NCI-H524 treated with DMSO at 0.1 percent for 48 hours (cell line): ENCODE measurements at places on chromosomes 16 and 17.

- peak; percentile 69 for DNase-seq
Measured at GRCh38 chr17:29617125-29617480, 5.6 kb downstream of the CORO6 start.

GRCh38 chr16:89401641-89402445, 88.5 kb downstream of the ANKRD11 start:
- DNase-seq, result no peak

DNA sequence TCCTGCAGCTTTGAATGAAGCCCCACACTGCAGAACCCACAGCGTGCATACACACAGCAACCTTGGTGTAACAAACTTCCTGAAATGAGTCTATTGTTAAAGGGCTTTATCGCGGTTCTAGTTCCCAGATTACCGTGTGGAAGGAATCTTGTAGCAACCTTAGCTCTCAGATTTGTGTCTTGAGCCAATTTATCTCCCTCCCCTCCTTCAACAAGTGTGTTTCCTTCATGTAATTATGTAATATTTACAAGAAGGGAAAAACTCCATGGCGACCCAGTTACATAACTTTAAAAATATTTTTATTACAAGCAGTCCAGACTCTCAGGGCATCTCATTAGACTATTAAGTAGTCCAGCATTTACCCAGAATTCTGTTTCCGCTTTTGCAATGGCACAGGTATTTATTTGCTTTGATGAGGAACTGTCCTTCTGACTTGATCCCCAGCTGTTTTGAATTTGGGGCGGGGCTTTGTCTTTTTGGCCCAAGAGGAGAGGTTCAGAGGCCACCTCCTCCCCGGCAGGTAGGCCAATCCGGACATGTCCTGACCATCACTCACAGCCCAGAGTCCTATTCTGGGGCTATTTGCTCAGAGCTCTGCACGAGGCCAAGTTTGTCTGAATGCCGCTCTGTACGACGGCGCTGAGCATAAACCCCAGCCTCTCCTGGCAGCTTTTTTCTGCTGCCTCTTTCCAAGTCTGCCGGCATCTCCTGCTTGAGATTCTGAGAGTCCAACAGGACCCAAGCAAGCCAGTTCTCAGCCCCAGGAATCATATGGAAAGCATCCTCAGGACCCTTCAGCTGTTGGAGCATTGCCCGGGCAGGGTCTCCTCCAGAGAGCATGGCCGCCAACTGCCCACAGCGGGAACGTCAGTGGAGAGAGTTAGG, 35.6 kb downstream of the CLEC16A start:
- no peak for DNase-seq

DNA sequence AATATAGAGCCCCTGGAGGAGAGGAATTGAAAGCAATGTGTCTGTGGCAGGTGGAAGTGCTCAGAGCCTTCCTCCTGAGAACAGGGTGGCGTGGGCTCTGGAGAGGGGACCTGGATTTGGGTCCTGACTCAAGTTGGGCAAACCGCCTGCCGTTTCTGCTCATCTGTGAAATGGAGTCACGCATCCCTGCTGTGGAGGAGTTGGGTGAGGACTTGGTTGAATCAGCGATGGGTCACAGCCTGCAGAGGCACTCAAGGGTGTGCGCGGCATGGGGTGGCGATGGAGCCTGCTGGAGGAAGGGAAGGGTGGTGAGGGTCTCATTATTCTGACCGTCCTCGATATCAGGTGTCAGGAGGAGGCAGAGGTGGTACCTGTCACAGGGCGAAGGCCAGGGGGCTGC, 3.1 kb downstream of the ADAD2 start:
- no peak for DNase-seq

DNA sequence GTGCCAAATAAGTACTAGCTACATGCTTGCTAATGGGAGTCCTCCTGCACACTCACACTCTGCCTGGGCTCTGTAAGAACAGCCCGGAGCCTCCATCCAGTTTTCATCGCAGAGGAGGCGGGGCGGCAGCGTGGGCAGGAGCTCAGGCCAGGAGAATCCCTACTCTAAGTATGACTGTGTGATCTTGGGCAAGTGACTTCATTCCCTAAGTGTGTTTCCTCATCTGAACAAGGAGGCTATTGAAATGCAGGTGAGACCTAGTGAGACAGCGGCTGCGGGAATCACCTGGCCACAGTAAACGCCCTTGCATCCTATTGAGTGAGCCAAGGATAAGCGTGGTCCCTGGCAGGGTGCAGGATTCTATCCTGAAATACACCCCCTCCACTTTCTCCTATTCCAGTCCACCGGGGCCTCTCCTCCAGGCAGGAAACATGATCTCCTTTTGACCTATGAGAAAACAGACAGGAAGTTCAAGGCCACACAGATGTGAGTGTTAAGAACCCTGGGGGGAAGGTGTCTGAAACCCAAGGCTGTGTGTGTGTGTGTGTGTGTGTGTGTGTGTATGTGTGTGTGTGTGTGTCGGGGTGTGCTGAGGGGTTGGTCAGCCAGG, 5.2 kb upstream of the RAI1 start:
- DNase-seq, result no peak

DNA sequence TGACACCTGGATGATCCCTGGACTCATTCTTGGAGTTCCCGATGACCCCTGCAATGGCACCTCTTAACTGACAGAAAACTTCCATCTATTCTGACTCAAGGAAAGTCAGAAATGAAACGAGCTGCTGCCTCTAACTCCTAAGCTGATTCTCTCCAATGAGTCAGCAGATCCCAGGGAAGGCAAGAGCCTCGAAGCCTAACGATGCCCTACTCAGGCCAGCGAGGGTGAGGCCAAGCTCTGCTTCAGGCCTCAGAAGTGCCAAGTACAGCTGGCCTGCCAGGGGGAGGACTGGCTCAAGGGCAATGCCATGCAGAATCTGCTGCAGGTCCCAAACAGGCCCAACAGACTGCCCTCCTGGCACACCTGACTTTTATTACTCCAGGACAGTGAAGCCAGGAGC, 36.3 kb downstream of the PLXDC1 start:
- no peak for DNase-seq

DNA sequence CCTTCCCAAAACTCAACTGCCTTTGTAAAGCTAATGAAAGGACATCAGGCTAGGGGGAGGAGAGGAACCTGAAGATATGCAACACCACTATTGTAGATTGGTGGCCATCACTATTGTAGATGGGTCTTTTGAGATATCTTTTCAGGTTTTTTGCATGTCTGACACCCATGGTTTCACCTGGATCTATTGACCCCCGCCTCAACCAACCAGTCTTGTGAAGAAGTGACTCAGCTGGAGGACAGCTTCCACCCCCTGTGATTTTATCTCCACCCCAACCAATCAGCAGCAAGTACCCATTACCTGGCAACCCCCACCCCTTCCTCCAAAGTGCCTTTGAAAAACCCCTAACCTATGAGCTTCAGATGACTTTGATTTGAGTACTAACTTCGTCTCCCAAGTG, 382.6 kb upstream of the GOT2 start:
- DNase-seq, result no peak

DNA sequence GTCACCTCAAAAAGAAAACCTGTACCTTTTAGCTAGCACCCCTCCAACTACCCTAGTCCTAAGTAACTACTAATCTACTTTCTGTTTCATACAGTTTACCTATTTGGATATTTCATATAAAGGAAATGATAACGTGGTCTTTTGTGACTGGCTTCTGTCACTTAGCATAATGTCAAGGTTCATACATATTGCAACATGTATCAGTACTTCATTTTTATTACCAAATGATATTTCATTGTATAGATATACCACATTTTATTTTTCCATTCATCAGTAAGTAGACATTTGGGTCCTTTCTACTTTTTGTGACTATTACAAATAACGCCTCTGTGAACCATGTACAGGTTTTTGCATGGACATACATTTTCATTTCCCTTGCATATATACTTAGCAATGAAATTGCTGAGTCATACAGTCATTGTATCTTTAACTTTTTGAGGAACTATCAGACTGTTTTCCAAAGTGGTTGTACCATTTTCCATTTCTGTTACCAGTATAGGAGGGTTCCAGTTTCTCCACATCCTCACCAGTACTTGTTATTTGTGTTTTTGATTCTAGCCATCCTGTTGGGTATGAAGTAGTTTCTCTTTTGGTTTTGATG, 23.7 kb downstream of the MOSMO start:
- DNase-seq, result no peak

- DNase-seq, result no peak
Measured at GRCh38 chr16:87336434-87337240, 19.4 kb upstream of the C16orf95 start.

GRCh38 chr16:23423496-23424049, 29.4 kb downstream of the COG7 start:
- no peak for DNase-seq

- DNase-seq, result no peak
Measured at GRCh38 chr17:82868715-82869131, 28.9 kb upstream of the ZNF750 start.

GRCh38 chr17:76354747-76355310, 1.1 kb upstream of the PRPSAP1 start:
- DNase-seq, result no peak

DNA sequence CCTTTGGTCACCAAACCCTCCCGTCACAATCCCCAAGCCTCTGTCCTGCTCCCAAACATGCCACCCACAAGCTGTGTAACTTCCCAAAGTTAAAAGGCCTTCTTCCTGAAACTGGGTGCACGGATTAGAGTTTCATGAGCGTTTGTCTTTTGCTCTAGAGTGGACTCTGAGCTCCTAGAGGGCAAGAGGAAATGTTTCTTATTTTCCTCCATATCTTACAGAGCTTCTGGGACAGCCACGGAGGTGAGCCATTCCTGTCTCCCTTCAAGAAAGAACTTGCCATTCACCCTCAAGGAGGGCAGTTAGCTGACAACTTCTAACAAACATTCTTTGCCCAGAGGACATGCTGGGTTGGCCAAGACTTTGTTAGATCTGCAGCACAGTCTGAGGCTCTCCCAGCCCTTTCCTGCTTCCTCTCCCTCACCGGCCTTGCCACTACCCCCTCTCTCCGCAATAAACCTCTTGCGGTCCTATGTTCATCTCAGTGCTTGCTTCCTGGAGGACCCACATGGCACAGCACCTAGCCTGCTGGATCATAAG, 2.6 kb upstream of the MYCBPAP start:
- DNase-seq, result no peak

DNA sequence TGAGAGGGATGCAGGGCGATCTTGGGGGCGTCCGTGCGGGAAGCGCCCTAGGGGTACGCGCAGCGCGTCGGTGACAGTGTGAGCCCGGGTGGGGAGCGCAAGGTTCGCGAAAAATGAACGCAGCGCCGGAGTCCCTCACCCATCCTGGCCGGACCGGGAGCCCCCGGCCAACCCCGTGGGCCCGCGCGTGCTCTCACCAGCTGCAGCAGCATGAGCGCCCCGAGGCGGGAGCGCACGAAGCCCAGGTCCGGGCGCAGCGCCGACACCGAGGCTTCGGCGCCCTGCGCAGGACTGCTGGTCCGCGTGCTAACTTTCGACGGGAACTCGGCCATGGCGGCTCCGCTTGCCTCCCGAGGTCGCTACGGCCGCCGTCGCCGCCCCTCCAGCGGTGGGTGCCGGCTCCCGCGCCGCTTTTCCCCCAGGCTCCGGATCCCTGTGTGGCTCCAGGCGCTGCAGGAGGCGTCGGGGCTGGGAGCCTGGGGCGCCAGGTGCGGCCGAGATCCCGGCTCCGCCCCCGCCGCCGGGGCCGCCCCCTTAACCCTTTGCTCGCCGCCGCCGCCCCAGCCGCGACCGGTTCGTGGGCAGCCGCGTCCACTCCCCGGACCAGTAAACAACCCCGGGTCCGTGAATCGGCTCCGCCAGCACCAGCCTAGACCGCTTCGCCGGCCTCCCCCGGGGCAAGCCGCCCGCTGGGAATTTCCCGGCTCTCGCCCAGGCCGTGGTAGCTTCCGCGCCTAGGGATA, at the start of gene PLLP:
PLLP (minus strand) TSS at position 464 of the 743 bp plus-strand sequence; CDS start at position 332, 132 bp downstream.
- no peak for DNase-seq

DNA sequence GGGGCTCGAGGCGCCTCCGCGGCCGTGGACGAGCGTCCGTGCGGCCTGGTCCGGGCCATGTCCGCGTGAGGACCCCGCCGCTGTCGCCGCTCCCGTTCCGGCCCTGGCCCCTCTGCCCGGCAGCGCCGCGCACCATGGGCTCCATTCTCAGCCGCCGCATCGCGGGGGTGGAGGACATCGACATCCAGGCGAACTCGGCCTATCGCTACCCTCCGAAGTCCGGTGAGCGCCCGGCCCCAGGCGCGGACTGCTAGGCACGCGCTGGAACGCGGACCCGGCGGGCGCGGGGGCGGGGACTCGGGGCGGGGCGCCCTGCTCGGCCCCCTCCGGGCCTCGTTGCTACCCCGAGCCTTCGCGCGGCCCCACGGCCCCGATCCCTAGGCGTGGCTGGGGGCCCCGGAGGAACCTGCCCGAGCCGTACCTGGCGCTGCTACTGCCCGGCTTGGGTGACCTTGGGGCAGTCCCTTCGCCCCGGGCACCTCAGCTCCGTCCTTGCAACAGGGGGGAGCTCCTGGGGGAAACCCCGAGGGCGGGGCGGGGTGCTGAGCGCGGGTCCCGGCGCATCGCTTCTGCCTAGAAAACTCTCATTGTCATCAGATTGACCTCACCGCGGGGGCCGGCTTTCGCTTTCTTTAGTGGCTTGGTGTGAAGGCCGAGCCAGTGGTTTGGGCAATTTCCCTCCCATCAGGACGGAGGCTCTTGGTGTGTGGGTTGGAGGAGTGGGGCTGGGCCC, 367 bp downstream of the MGRN1 start:
- DNase-seq, result no peak

- no peak for DNase-seq
Measured at GRCh38 chr17:57507828-57508227, 237.3 kb downstream of the CCDC182 start.

- DNase-seq, result no peak
Measured at GRCh38 chr17:57999496-58000017, 7.5 kb downstream of the SRSF1 start.

DNA sequence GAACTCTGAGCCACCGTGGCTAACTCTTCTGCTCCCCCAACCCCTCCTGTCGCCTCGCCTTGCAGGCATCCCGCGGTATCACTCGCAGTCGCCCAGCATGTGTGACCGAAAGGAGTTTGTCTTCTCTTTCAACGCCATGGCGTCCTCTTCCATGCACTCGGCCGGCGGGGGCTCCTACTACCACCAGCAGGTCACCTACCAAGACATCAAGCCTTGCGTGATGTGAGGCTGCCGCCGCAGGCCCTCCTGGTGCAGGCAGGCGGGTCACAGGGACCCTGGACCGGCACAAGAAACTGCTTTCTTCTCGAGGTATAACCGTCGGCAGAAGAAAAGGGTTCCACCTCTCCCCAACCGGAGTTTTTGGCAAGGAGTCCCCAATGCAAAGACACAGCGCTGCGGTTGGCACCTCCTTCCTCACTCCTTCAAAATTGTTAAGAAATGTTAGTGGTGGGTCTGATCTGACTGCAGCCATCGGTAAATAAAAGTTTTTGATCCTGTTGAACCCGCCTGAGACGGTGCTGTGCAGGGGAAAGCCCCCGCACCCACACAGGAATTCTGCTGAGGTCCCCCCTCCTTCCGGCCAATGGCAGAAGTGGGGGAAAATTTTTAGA, 2.6 kb downstream of the FOXF1 start:
- DNase-seq, result no peak

DNA sequence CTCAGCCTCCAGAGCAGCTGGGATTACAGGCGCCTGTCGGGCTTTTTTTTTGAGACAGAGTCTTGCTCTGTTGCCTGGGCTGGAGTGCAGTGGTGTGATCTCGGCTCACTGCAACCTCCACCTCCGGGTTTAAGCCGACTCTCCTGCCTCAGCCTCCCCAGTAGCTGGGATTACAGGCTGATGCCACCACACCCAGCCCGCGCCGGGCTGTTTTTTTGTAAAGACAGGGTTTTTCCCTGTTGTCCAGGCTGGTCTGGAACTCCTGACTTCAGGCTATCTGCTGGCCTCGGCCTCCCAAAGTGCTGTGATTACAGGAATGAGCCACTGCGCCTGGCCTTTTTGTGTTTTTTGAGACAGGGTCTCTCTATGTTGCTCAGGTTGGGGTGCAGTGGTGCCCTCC, 27.4 kb upstream of the SPNS3 start:
- no peak for DNase-seq
